Fibroblast of villous mesenchyme (primary cell): ENCODE measurements at places on chromosomes 3 and 15. TPM values are rescaled to one million over a fixed set of nuclear protein-coding genes. Genes with fewer than 3 reads are reported as not detected.

DNA sequence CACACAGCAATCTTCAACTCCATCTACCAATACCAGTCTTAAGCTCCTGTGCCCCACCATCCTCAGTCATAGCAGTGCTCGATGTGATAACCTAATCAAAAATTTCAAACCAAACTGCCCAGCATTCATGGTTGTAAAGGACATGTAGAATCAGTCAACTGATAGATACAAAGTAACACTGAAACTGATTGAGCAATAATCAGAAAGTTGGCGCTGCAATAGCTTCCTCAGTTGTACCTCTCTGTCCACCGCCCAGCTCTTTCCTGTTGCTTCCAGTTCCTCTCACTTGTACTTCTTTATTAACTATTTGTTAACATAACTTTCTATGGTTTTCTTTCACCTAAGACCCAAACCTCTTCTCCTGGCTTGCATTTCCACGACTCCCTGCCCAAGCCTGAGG lies 745.7 kb downstream of the PDCD6IP start:
- no peak for DNase-seq

- no peak for DNase-seq
These were observed 41.3 kb downstream of the ETV5 start for GRCh38 chr3:186067360-186068242.

DNA sequence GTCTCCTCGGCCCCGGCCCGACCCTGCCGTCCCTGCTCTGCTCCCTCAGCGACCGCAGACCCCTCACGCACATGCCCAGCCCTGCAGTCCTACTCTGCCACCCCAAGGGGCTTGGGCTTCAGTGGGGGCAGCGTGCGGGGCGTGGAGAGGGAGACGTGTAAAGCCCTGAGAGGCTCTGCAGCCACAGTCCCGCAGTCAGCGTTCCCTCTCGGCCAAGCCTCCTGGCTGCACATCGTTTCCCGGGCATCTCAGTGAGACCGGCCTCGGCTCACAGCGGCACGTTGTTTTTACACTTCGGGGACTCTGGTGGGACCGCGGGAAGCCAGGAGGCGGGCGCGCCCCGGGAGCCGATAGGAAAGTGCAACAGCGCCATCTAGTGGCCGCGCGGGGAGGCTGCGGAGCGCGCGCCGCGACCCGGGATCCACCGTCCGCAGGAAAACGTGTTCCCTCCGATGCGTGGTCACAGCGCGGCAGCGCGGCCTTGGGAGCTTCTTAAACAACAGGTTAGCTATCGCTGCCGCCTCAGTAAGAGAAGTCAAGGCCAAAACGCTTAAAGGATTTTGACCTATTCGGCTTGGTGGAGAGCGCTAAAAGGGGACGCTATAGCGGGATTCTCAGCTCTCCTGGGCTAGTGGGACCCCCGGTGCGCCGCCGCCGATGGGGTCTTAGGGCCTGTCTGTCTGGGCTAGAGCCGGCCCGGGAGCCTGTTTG lies 226.8 kb upstream of the IGF1R start:
- DNase-seq: peak; percentile 23

GRCh38 chr15:79635897-79636561 lies 203.9 kb downstream of the MINAR1 start:
- no peak for DNase-seq

GRCh38 chr3:14913926-14914778 lies 33.2 kb upstream of the NR2C2 start:
- no peak for DNase-seq

HTR3E gene
- not detected in 2 replicates for total RNA-seq

- no peak for DNase-seq
These were observed 110.2 kb downstream of the CMSS1 start for GRCh38 chr3:99927671-99928457.

GPX1 gene
- 198 and 272 TPM in 2 replicates for total RNA-seq

DNA sequence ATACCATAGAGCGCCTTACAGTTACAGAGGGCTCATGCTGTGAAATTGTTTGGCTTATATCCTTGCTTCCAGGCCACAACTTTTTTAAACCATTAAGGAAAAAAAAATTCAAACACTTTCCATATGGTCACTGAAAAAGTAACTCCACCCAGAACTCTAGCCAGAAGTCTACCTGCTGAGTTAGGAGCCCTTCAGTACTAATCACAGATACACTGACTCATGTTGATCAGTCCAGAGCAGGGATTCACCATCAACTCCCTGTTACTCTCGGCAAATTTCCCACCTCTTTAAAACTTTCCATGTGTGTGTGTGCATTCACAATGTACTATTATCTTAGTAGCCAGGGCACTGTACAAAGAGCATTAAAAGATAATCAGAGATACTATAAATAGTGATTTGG lies 372.8 kb downstream of the MAGI1 start:
- DNase-seq: no peak

DNA sequence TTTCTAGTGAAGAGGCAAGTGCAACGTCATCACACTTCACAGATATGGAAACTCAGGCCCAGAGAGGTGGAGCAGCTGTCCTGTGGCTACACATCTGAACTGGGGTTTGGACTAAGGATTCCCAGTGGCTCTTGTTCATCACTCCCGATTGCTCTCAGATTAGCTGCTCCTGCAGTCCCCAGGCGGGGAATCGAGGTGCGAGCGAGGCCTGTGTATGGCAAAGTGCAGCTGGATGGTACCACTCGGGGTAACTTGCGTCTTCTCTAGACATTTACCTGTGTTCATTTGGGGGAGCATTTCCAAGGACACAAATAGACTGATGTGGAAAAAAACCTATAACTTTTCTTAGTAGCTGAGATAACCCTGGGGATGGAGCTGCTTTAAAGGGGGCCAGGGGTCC lies 45.9 kb upstream of the TRPM1 start:
- no peak for DNase-seq

DNA sequence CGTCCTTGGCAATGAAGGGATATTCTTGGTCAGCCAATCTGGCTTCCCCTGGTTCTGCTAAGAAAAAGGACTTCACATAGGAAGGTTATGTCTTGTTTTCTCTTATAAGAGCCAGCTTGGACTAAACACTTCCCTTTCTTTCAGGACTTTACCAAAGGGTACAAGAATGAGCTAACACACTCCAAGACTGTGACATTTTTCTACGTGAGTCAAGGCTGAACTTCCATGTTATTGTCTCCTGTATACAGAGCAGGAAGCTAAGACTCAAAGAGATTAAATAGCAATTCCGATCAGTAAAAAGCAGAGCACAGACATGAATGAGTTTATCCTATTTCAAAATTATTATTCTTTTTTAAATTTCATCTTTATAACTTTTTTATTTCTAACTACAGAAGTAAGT lies 63.3 kb upstream of the STT3B start:
- DNase-seq: no peak

LSAMP gene
- total RNA-seq: 0.64 and 1.3 TPM in 2 replicates

GRCh38 chr15:34133511-34133910 lies 31.6 kb downstream of the PGBD4 start:
- no peak for DNase-seq

DNA sequence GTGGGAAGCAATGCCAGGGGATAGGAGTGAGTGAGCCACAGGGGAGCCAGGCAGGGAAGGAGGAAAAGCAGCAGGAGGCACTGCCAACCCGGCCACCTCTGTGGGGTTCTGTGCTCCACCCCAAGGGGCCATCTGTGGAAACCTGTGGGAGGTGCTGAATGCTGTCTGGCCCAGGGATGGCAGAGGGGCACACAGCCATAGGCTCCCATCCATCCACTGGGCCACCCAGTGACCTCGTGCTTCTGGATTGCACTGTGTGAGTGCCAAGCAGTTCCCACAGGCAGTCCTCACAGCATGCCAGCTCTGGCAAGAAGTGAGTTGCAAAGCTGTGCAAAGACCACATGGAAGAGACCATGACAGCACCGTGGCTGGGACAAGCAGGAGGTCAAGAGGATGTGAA lies 27.5 kb downstream of the DNAJB8 start:
- DNase-seq: no peak
